ENCODE measurements at places on chromosomes 5 and 9. TPM values are rescaled to one million over a fixed set of nuclear protein-coding genes. Genes with fewer than 3 reads are reported as not detected.

Gene BASP1
- total RNA-seq = 84.5 TPM

Gene NCS1
- total RNA-seq = 27.8 TPM

Gene OTULINL
- total RNA-seq = not detected

DNA sequence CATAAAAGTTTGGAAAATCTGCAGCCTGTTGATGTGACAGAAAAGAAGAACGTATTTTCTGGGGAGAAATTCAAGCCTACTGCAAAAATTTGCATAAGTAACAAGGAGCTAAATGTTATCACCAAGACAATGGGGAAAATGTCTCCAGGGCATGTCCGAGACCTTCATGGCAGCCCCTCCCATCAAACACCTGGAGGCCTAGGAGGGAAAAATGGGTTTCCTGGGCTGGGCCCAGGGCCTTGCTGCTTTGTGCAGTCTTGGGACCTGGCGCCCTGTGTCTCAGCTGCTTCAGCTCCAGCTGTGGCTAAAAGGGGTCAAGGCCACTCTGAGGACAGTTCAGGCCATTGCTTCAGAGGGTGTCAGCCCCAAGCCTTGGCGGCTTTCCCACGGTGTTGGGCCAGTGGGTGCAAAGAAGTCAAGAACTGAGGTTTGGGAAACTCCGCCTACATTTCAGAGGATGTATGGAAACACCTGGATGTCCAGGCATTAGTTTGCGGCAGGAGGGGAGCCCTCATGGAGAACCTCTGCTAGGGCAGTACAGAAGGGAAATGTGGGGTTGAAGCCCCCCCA, 13.1 kb downstream of the CERT1 start:
- no peaks in the 10 kb centered on the region for H3K27me3 ChIP-seq
- no peak overlapping the region for H3K27ac ChIP-seq
- no peak overlapping the region for H3K4me3 ChIP-seq
- peaks cover 20% of the 10 kb centered on the region for H3K36me3 ChIP-seq

DNA sequence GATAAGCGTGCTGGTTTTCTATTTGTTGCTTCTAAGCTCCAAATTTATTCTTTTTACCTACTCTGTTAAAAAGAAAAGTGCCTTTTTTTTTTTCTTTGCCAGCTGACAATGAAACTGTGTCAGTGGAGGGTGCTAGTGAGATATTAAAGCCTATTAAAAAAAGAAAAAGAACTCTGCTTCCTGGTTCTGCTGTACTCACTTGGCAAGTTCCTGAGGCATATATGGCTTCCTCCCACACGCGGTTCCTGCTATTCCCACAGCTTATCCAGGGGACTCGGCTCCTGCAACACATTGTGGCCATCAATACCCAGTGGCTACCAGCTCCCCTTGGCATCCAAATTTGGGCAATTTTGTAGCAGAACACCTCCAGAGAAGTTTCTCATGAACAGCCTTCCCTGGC, 1977.7 kb upstream of the CDH9 start:
- H3K36me3 ChIP-seq = no peaks in the 10 kb centered on the region
- no peaks in the 10 kb centered on the region for H3K4me1 ChIP-seq
- no peak overlapping the region for H3K4me3 ChIP-seq
- H3K27ac ChIP-seq = no peak overlapping the region
- DNase-seq = no peak

All from MCF 10A (cell line).